ENCODE measurements at places on chromosomes 2 and 18.

DNA sequence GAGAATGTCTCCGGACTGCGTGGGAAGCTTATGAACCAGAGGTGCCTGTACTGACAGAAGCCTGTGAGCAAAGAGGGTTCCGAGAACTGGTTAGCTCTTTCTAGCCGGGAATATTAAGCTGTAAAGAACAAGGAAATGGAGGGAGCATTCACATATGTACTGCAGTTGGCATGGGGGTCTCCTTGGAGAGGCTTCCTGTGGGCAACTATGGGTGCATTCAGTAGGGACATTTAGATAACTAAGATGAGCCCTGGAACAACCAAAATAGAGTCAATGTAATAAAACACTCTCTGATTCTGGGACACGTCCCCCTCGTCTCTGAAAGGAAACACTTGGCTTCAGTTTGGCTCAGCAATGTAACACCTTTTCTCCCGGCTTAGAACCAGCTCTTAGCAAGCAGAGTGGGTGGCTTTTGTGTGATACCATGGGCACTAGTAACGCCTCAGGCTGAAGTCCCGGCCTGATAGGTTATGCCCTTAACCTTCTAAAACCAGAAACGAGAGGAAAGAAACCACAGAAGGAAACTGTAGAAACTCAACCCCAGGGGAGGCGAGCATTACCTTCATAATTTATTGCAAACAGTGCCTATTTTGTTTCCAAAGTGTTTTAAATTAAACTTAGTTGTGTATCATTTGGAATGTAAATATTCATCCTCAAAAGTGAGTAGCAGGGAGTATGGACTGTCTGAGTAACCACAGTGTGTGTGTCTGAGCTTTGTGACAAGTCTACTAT lies 48.8 kb upstream of the LPIN2 start:
- DNase-seq, result no peak

DNA sequence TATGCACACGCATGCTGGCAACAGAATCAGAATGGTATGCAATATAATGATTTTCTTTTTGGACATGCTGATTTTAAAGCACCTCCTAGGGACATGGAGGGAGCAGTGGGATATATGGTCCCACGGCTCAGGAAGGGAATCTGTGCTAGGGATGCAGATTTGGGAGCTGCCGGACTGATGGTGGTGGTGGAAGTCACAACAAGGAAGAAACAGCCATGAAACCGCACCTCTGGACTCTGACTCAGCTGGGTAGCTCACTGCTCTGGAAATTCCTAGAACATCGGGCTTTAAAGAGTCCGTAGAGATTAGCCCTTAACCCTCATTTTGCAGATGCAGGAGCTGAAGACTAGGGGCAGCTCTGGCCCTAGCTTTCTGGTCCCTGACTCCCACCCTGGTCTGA lies 364.3 kb upstream of the KLHL29 start:
- no peak for DNase-seq

GRCh38 chr2:191942739-191943103 lies 95.8 kb upstream of the CAVIN2 start:
- no peak for DNase-seq

- no peak for DNase-seq
Observed at GRCh38 chr2:60479226-60480088, 74.0 kb downstream of the BCL11A start.

GRCh38 chr2:224408676-224409075 lies 6.8 kb upstream of the FAM124B start:
- DNase-seq, result no peak

DNA sequence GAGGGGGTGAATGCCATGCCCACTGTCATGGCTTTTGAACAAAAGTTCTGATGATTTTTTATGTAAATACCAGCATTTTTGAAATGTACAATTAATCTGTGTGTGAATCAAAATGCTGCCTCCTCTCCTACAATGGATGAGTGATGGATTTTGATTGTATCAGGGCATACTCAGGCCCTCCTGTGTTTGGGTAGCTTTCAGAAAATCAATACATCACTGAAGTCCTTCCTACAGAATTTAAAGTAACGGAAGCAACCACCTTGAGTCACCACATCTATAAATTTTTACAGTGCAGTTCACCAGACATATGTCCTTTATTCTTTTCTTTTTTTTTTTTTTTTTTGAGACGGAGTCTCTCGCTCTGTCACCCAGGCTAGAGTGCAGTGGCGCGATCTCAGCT lies 867.3 kb downstream of the EPHA4 start:
- DNase-seq, result no peak

- DNase-seq, result no peak
Observed at GRCh38 chr2:174752403-174753037, 11.8 kb downstream of the CHRNA1 start.

GRCh38 chr2:75801234-75801982 lies 90.7 kb upstream of the GCFC2 start:
- peak; percentile 17 for DNase-seq

- DNase-seq, result no peak
Observed at GRCh38 chr2:165692906-165693305, 101.1 kb downstream of the GALNT3 start.

DNA sequence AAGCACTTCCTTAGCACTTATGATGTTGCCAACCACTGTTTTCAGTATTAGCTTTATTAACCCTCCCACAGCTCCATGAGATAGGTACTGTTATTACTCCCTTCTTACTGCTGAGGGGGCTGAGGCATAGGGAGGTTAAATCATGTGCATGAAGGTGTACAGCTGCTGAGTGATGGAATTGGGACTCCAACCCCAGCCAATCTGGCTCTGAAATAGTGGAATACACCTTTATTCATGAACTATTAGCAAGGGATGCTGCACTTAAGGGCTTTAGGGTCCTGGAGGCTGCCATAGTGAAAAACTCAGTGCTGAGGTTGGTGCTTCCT lies 19.2 kb downstream of the SMARCAL1 start:
- no peak for DNase-seq

GRCh38 chr2:235639428-235639773 lies 145.6 kb downstream of the AGAP1 start:
- DNase-seq, result no peak

- no peak for DNase-seq
Observed at GRCh38 chr18:78208461-78208860, 771.2 kb upstream of the SALL3 start.

GRCh38 chr2:201807452-201807999 lies 1.2 kb downstream of the CDK15 start:
- DNase-seq, result peak; percentile 59

DNA sequence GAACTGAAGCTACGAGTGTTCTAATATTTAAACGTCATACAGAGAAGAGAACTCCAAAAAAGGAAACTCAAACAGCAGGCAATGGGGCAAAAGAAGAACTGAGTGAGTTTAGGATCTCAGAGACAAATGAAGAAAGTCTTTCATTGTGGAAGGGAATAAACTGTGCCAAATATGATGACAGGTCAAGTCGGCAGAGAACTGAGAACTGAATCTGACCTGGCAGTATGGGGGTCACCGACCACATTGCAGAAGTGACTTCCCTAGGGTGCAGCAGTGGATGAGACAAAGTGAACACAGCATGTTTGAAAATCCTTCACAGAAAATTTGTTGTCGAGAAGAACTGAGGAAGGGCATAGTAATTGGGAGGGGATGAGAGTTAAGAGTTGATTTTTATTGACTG lies 55.9 kb downstream of the TTC21B start:
- no peak for DNase-seq

- no peak for DNase-seq
Observed at GRCh38 chr18:57793302-57793986, 9.7 kb downstream of the ATP8B1 start.

DNA sequence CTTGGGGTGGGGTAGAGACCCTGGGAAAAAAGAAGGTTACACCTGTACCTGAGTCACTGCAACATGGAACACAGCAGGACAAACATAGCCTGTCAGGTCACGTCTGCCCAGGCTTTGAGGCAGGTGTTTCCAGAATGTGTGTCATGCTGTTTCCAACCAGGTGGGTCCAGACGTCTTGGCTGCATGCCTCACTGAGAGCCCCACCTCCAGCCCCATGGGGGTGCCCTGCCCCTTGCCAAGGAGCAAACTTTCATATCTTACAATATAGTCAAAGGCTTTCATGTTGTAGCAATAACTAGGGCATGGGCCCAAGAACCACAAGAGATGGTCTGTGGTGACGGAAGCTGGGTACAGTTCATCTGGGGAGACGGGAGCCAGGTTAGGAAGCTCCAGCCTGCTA lies 499.7 kb downstream of the BCL11A start:
- DNase-seq, result no peak

GRCh38 chr18:22394428-22394827 lies 23.3 kb downstream of the CTAGE1 start:
- DNase-seq, result no peak

- DNase-seq, result no peak
Observed at GRCh38 chr2:8300216-8300615, 381.6 kb upstream of the ID2 start.

DNA sequence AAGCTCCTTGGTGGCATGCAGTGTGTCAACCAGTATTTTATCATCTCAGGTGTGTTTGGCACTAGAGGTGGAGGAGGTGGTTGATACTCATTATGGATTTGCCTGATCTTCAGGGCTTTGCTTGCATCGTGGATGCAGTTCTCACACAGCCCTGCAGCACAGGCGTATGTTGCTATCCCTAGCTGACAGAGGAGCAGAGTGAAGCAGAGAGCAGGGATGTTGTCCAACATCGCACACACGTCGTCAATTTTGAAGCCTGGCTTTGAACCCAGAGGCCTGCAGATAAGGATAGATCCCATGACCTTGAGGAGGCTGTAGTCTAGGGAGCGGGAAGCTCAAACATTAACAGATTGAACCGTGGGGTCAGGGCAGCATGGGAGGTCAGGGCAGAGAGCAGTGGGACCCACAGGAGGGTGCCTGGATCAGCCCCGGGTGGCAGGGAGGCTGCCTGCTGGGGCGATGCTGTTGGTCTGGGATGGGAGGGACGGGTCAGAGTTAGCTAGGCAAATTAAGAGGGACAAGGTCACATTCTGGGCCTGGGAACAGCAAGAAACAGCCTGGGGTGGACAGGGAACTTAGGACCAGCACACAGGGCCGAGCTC lies 4.2 kb downstream of the RNF144A start:
- DNase-seq, result no peak

DNA sequence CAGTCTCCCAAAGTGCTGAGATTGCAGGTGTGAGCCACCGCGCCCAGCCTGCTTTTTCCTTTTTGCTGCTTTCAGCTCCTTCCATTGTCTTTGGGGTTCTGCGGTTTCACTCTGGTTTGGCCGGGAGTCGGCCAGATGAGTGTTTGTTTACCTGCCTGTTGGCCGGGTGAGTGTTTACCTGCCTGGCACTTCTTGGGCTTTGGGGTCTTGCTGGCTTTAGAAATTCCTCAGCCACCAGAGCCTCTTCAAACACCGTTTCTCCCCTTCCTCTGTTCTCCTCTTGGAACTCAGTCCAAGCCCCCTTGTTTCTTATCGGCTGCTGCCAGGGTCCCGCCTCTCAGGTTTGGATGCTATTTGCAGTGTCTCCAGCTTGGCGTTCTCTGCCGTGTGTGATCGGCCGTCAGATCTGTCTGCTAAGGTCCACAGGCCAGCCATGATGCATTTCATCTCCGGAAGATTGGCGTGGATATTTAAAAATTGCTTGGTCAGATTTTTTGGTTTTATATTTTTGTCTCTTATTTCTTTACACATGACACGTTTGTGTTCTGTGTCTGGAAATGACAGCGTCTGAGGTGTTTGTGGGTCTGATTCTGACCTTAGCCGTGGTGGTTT lies 14.2 kb upstream of the GAL3ST2 start:
- DNase-seq, result no peak

GRCh38 chr2:21317131-21317530 lies 193.4 kb downstream of the TDRD15 start:
- peak; percentile 51 for DNase-seq

DNA sequence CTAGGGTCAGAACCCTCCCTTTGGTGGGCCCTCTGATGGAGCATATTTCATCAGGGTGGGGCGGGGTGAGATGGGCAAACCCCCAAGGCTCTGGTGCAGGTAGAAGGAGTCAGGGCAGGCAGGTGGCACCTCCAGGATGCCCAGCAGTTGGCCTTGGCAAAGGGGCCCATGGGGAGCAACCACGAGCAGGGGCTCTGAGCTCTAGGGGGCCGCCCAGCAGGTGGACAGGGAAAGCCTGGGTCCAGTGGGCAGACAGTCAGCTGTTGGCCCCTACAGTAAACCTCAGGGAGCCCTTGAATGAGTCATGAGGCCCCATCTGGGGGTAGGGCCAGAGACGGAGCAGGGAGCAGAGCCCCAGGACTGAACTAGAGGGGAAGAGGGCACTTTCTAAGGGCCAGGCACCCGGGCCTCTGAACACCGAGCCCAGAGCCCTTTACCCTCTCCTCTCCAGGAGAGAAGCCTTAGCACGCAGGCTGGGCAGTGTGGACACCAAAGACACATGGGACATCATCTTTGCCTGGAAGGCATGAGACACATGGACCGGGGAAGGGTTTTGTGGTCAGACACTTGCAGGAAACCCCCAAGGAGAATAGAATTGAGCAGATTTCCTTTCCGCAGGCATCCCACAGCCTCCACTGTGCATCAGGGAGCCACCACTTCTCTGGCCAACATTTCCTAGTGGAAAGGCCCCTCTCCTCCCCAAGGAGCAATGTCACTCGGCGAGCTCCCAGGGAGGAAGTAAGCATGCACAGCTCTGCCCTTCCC lies 257.3 kb downstream of the GLI2 start:
- no peak for DNase-seq

DNA sequence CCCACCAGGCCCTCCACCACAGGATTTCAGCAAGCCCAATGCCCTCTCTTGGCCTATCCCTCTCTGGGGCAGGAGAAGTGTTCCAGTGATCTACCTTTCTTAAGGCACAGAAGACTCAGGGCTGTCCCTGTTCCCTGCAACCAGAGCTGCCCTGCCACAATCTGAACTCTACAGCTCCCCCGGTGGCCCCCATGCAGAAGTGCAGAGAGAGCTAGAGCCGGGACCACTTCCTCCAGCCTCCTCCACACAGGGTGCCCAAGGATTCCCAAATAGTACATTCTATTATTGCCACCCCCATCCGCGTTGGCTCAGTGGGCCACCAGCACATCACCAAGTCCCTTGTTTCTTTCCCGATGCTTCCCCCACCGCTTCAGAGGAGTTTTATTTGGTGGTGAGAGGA lies 114.8 kb upstream of the PTPRM start:
- DNase-seq, result no peak

DNA sequence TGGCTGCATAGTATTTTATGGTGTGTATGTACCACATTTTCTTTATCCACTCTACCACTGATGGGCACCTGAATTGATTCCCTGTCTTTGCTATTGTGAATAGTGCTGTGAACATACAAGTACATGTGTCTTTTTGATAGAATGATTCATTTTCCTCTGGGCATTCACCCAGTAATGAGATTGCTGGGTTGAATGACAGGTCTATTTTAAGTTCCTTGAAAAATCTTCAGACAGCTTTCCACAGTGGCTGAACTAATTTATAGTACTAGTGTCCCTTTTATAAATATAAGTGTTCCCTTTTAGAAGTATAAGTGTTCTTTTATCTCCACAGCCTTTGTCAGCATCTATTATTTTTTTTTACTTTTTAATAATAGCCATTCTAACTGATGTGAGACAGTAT lies 303.9 kb upstream of the EPHA4 start:
- no peak for DNase-seq

GRCh38 chr18:8176554-8176953 lies 432.7 kb upstream of the RAB12 start:
- DNase-seq, result no peak

DNA sequence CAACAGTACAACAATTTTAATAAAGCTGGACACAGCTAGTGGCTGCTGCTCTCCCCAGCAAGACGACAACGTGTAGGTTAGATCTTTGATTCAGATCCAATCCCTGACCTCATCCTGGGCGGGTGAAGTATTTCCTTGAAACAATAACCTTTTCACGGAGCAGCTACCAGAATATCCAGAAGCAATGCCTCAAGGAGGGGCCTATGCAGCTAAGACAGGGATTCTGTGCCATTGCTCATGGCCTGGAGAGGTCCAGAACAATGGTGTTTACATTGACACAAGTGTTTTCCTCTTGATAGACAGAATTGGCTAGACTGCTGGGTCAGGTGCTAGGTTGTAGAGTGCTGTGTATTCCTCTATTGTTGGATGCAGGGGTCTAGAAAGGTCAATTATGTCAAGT lies 520.1 kb downstream of the BCL11A start:
- no peak for DNase-seq
